ENCODE measurements at places on chromosomes 1 and 21.

- DNase-seq: no peak
These were observed 20.8 kb downstream of the CNST start for GRCh38 chr1:246587032-246587431.

DNA sequence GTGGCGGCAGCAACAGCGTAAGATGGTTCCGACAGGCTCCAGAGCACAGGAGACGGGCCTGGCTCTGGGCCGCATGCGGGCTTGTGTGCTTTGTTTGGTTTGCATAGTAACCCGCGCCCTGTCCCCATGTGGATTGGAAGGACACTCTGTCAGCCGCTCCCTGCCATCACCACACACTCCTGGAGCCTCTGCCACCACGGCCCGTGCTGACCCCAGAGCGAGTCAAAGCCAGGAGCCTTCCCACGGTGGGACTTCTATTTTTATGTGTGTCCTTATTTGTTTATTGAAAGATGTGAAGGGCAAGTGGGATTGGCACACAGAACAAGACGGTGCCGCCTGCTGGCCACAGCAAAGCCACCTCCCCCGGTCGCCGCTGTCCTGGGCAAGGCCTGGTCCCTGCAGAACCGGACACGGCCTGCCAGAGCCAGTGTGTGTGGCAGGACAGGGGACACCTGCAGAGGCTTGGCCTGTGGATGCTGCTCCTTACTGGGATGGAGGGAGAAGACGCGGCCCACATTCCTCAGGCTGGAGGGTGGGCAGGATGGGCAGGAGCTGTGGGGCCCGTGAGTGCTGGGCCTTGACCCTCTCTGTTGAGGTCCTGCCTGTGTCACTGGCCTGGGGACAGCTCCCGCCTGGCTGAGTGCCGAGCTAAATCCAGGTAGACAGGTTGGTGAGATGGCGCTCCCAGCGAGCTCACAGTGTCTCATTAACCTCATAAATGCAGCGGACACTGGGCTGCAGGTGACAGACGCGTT lies 64.4 kb downstream of the AGPAT3 start:
- no peak for DNase-seq

DNA sequence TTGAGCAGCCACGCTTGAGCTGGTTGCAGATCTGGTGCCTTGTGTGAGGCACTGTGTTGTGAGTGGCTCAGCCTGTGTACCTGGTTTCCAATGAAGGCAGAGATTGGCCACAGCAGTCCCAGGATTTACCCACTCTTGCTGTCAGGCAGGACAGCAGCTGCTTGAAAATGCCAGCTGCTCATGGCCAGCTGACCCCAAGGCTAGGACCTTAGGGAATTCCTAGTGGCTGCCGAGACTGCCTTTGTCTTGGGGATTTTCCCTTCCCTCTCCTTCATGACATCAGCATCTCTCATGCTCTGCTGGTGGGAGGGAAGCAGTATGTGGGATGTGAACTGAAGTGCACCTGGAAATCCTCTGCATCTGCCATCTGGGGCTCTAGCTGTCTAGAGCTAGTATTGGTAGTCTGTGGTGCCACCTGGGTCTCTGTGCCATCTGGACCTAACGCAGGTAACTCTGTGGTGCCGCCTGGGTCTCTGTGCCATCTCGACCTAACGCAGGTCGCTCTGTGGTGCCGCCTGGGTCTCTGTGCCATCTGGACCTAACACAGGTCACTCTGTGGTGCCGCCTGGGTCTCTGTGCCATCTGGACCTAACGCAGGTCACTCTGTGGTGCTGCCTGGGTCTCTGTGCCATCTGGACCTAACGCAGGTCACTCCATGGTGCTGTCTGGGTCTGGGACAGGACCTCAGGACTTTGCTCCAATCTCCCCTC lies 3.8 kb upstream of the LRRC47 start:
- DNase-seq: no peak

GRCh38 chr1:109762821-109763645 lies 690 bp downstream of the EPS8L3 start:
- DNase-seq: no peak

- no peak for DNase-seq
These were observed 104.2 kb downstream of the KIAA0319L start for GRCh38 chr1:35453031-35453430.

DNA sequence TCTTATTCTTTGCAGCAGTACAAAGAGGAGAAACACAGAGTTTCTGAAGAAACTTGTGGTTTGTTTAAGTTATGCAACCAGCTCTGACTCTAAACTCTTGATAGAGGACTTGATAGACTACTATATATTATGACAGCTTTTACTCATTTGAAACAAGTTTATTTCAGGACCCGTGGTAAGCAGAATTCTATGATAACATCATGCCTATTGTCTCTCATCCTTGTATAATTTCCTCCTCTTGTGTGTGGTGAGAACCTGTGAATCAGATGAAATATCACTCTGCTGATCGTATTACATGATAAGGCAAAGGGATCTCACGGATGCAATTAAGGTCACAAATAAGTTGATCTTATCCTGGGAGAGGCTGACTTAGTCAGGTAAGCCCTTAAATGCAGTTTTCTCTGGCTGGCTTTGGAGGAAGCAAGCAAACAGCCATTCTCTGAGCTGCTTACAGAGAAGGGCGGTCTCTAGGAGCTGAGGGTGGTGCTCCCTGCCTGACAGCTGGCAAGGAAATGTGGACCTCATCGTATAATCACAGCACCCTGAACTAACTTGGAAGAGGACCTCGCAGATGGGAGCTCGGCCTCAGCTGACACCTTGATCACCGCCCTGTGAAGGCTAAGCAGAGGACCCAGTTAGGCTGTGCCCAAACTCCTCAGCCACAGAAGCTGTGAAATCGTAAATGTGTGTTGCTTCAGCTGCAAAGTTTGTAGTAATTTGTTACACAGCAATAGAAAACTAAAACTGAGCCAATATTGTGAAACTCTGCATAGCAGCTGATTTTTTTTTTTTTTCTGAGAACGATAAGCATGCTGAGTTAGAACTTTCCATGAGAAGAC lies 151.1 kb upstream of the DPT start:
- no peak for DNase-seq

GRCh38 chr1:226635456-226635941 lies 86.9 kb downstream of the STUM start:
- no peak for DNase-seq

DNA sequence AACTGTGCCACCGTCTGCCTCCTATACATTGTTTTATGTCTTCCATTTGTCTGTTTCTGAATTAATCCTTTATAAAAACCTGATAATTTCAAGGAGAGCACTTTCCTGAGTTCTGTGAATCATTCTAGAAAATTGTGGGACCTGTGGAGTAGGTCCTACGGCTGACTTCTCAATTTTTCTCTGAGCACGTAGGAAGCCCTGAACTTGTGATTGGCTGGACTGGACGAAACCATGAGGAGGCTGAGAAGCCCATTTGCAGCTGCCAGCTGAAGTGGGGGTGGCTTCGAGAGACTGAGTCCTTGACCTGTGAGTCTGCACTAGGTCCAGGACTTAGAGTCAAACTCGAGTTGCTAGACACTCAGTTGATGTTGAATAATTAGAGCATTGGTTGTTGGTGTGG lies 277.1 kb upstream of the NCAM2 start:
- DNase-seq: no peak

- no peak for DNase-seq
These were observed 6.0 kb downstream of the PIK3CD start for GRCh38 chr1:9657521-9658032.

DNA sequence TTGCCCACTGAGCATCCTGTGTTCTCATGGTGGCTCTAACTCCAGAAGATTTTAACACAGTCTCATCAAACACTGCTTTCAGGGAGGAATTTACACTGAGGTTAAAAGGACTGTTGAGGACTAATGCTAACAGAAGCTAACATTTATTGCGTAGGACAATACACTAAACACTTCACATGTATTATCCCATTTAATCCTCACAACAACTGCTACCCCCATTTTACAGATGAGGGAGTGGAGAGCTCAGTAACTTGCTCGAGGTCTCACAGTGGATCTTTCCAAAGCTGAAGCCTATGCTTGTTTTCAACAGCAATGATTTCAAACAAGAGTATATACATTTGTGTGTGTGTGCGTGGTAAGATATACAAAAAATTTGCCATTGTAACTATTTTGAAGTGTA lies 13.9 kb downstream of the ATF3 start:
- no peak for DNase-seq

DNA sequence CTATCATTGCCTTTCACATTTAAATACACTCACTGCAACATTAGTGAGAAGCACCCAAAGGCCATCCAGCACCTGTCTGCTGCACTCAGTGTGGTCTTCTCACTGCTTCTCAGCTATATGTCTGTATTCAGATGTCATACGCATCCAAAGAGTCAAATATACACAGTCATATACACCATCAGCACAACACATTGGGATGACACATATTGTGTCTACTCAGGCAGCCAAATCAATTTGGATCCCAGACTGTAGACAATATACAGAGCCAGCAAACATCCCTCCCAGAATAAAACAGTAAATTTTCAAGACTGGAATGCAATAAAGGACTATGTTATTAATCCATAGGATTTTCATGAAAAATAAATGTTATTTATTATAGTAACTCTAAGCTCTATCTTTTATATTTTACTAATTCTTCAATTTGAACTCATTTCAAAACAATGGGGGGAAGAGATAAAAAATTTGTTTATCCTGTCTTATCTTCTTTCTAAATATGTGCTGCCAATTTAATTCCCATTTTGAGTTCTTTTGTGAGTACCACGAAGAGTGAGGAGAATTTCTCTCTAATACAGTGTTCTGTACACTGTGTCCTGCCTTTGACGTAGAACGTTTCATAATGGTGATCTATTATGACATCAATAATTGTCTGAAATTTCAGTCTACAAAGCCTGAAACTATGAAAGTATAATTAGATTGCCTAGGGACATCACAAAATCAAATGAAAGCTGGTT lies 602.2 kb upstream of the CXADR start:
- DNase-seq: no peak

DNA sequence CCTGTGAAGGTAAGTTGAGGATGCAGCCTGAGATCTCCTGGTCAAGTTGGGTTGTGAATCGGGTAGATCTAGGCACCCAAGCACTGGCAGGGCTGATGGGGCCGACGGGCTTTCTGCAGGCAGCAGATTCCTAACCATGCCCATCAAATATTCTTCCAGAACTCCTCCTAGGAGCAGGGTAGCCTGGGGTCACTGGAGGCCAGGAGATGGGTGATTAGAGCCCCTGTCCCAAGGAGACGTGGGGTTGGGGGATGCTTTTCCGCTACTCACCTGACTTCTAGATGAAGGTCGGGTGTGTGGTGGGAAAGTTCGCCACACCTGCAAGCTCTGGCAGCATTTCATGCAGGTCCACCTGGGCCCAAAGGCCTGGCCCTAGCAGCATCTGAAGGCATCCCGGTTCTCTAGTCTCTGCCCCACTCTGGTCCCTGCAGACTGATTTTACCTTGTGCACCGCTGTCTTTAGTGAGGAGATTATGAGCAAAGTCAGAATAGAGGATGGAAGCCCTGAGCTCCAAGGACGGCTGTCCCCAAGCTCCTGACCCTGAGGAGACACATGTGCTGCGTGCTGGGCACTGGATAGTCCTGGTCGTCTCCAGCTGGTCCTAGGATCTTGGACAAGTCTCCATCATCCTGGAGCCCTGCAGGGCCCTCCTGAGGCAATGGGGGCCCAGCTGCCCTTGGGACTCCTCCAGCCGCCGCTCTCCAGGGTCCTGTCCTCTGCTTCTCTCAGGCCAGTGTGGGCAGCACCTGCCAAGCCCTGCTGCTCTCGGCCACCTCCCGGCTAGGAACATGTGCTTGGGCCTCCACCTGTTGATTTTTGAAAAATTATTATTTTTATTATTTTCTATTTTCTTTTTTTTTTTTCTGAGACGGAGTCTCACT lies 21.8 kb upstream of the C2CD2 start:
- DNase-seq: no peak

GRCh38 chr1:43382027-43382779 lies 7.4 kb downstream of the MED8 start:
- DNase-seq: peak; percentile 53

DNA sequence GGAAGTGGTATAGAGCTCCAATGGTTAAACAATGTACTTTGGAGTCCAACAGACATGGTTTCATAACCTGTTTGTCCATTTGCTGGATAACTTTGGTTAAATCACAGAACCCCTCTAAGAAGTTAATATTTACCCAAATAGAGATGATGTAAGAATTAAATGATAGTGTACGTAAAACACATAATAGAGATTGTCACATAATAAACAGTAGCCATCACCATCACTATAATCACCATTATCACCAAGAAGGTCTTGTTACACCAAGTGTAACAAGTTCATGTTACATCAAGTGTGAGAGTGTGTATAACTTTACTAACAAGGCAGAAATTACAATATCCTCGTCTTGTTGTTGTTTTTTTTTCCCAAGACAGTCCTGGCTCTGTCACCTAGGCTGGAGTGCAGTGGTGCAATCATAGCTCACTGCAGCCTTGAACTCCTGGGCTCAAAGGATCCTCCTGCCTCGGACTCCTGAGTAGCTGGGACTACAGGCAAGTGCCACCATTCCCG lies 23.3 kb downstream of the NUCKS1 start:
- no peak for DNase-seq

DNA sequence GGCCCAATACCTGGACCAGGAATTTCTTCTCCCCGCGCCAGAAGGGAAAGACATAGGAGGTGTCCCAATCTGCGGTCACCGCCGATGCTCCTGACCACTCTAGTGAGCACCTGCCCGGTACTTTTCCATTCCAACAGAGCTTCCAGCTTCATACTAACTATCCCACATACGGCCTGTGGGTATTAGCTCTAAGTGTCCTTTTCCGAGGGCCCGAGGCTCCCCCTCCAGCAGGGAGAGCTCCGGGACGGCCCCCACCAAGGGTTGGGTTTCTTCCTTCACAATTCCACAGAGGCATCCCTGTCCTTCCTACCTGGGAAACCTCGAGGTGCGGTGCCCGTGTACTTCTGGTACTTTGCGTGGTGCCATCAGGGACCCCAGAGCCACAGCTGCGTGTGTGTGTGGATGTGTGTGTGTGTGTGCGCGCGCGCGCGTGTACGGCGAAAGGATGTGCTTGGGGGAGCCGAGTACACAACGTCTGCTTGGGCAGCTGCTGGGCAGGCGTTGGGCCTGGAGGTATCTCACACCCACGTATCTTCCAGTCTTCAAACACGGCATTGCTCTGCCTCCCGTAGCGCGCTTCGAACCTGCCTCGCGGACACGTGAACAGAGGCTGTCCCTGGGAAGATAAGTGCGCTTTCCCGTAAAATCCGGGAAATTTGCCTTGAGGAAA lies 2.4 kb upstream of the SIM2 start:
- DNase-seq: no peak

GRCh38 chr1:203117611-203118575 lies 9.6 kb upstream of the ADORA1 start:
- DNase-seq: no peak

DNA sequence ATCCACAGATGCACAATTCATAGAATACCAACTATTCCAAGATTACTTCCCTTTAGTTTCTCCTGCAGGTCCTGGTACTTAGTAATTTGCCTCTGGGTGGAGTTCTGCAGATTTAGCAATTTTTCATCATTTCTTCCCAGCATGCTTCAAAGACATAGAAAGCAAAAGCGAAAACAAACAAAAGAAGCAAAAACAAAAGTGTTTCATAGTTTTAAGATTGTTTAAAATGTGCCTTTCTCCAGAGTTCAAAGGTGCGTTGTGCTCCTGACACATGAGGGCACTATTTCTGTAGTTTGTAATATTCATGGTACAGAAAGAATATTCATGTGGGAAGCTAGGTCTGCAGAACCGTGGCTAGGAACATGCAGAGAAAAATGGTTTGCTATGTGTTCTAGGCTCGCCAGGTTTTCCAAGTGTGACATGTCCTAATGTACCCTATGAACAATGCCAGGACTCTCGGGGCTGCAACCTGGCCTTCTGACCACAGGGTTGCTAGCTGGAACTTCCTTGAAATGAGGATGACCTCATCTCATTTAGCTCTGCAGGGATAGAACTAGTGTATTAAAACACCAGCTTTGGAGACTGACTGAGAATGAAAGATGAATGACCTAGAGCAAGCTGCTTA lies 30.0 kb upstream of the RCSD1 start:
- no peak for DNase-seq

GRCh38 chr1:31423418-31423947 lies 10.5 kb downstream of the SERINC2 start:
- no peak for DNase-seq

Measured in nucleus accumbens (tissue), 56 donors.